ENCODE measurements at places on chromosomes 7 and 10.

DNA sequence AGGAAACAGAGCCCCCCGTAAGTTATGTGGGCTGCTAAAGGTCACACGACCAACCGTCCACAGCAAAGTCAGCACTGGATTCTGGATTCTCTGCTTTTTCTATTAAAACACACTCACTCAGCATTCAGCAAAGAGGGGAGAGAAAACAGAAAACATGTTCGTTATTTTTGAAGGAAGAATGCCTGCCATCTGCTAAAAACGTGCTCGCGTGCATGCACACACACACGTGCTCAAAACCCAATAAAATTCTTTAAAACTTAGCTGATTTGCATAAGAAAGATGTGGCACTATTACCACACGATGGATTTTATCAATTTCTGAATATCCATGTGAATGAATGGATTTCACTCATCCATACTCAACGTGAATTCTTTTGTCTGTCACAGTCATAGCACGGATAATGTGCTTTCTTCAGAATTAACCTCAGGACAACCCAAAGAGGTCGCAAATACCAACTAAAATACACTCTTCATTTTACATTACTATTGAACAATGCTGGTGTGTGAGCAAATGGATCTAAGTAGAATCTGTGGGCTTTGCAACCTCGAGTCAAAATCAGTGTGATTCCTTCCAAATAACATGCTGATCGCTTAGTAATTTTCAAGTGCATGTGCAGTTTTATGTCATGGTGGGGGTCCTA lies 40.8 kb downstream of the NRP1 start:
- no peak for DNase-seq

DNA sequence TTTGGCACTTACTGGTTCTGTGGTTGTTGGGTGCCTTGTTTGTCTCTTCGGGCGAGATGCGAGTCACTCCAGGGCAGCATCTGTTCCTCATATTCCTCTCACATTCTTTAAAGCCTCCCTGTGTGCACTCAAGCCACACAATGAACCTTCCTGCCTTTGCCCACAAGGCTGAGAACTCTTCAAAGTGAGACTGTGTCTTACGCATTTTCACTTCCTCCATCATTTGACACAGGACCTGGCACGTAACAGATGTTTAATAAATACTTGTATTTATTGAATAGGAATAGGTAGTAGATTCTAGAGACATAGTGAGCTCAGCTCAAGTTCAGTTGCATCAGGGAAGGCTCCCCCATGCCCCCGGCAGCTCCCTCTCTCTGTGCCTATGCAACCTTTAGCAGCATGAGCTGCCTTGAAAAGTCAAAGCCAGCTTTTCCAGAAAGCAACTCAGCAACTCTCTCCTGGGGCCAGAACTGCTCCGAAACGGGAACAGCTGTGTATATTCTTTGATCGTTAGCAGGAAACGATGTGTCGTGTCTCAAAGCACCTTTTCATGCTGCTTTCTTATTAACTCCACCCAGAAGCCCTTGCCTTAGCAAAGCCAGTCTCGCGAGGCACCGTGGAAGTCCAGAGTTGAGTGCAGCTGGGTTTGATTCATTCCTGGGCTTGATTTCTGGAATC lies 97.5 kb downstream of the PFKFB3 start:
- DNase-seq, result no peak

GRCh38 chr7:158077934-158078910 lies 509.4 kb downstream of the PTPRN2 start:
- no peak for DNase-seq

DNA sequence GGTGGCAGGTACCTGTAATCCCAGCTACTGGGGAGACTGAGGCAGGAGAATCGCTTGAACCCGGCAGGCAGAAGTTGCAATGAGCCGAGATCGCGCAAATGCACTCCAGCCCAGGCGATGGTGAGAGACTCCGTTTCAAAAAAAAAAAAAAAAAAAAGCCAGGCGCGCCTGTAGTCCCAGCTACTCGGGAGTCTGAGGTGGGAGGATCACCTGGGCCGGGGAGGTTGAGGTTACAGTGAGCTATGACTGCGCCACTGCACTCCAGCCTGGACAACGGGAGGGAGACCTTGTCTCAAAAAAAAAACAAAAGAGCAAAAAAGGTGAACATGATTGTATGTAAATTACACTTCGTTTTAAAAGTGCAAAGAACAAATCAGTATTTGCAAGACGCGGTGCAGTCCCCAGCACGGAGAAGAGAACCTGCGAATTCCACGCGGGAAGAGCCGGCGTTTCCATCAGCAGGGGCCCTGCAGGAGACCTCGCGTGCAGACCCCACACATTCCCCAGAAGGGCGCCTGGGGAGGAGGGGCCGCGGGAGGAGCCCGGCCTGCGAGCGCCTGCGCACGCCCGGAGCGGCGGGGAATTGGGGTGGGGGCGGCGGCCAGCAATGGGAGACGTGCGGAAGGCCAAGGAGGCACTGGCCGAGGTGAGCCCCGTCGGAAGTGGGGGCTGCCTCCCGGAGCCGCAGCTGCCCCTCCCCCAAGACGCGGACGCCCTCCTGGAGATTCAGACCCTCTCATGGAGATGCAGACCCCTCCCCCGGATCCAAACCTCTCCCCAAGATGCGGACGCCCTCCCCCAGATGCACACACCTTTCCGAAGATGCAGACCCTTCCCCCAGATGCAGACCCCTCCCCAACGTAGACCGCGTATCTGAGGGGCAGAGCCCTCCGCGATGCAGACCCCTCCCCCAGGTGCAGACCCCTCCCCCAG lies 16.7 kb upstream of the SUN1 start:
- no peak for DNase-seq

- no peak for DNase-seq
Measured at GRCh38 chr10:43236176-43236850, 30.6 kb downstream of the RASGEF1A start.

- no peak for DNase-seq
Measured at GRCh38 chr10:86288695-86289576, 77.7 kb downstream of the GRID1 start.

DNA sequence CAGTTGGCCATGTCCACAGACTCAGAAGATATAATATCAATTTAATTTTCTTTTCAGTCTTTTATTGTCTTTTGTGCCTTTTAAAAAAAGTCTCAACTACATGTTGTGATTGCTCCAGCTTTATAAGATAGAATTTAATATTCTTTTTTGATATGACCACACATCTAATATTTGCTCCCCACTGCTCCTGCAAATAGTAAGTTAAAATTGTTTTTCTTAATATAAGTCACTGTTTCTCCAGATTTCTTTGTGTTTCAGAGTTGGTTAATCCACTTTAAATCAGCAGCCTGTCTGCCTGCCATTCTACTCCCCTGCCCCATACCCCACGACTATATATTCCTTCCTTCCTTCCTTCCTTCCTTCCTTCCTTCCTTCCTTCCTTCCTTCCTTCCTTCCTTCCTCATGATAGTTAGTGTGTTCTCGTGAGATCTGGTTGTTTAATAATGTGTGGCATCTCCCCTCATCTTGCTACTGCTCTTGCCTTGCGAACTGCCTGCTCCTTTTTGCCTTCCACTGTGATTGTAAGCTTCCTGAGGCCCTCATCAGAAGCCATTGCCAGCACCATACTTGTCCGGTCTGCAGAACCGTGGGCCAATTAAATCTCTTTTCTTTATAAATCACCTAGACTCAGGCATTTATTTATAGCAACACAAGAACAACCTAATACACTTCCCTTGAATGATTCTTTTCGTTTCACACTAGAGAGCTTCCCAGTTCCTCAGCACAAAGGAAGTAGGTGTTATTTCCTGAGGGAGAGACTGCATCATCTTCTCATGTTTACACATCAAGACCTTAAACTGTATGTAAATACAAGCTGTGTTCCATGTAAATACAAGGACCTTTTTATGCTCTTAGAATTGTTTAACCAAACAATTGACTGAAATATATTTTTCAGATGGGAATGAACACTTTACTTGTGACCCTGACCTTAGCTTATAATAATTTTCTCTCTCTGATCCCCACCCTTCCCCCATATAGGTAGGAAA lies 24.5 kb downstream of the TAS2R16 start:
- no peak for DNase-seq

- DNase-seq, result no peak
Measured at GRCh38 chr10:19683356-19683755, 132.9 kb upstream of the PLXDC2 start.

- DNase-seq, result no peak
Measured at GRCh38 chr7:85454904-85455303, 268.0 kb upstream of the SEMA3D start.

DNA sequence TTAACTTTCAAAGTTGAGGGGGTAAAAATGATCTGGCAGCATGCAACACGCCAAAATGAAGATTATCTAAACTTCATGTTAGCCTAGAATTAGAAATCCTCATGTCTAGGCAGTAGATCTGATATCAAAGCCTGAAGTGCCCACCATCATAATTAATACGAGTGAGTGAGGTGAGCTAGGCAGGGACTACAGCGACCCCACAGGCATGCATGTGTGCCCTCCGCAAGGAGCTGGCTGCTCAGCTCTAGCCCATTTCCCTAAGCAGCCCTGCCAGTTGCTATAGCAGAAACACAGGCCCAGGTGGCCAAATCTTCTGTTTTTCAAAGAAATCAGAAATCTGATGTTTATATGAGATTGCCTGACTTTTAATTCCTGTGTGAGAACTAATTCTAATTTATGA lies 93.1 kb upstream of the IFRD1 start:
- DNase-seq, result no peak

- DNase-seq, result no peak
Measured at GRCh38 chr7:81694711-81695110, 75.1 kb downstream of the HGF start.

DNA sequence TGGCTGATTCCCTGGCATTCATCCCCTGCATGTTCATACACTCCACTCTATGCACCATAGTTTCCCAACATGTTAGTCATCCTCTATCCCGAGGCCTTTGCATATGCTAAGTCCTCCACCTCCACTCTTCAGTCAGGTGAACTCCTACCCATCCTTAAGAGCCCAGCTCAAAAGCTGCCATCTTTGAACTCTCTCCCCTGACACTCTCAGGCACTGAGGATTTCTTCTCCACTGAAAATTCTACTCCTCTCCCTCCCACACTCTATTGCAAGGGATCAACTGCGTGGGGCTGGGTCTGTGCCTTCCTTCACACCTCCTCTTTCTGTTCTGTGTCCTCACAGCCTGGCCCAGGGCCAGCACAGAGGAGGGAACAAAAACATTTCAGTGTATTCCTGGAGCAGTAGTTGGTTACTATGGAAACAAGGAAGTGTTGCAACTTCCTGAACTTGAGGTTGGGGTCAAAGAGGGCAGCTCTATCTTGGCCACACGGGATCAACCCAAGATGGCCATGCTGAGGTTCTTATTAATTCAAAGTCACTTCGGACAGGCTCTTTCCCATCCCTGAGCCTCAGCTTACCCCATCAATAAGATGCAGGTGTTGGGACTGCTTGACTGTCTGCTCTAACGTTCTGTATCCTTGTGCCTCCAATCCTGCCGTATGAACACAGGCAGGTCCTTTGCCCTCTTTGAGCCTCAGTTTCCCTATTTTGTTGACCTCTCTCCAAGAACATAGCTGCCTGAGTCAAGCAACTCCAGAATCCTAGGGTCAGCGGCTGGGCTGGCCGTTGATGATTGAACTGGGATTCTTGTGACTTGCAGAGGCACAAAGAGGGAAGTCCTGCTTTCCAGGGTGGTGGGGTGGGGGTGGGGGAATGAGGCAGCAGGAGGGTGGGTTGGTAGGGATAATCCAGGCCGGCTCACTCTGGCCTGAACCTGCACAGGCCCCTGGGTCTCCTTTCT lies 15.5 kb downstream of the ZMIZ1 start:
- DNase-seq, result no peak

- DNase-seq, result no peak
Measured at GRCh38 chr10:63707254-63707910, 186.2 kb downstream of the REEP3 start.
